ENCODE measurements at places on chromosomes 5 and 9. TPM values are rescaled to one million over a fixed set of nuclear protein-coding genes. Genes with fewer than 3 reads are reported as not detected.

KIF12 gene
- total RNA-seq, result 0.93 TPM

GFRA3 gene
- total RNA-seq, result 2.7 TPM

PCDHGC4 gene
- total RNA-seq, result 25.1 TPM

SPARC gene
- total RNA-seq, result 2,277 TPM

CDH9 gene
- 1.6 TPM for total RNA-seq

OCLN gene
- 19.7 TPM for total RNA-seq

OR1L1 gene
- total RNA-seq, result not detected

TMEM252 gene
- not detected for total RNA-seq

SMIM32 gene
- not detected for total RNA-seq

Measured in camera-type eye (tissue), 1 donor.